ENCODE measurements at places on chromosomes 2 and 18.

DNA sequence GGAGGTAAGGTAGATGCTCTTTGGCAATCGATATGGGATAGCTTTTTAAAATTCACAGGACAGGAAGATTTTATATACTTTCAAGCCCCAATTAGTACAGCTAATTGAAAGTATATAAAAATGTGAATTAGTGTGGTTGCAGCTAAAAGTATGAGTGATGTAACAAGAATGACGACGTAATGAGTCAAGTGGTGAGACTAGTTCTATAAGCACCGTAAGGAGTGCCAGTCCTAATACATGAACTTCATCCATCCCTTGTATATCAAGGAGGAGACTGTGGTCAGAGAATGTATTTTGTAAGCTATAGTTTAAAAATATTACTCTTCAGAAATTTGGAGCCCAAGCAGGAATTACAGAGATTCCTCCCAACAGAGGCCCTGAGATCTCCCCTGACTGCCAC is 25.8 kb downstream of the DNAJC27 start:
- DNase-seq: no peak

- no peak for DNase-seq
These were observed 339.8 kb upstream of the TCF4 start for GRCh38 chr18:55927831-55928230.

- peak; percentile 63 for DNase-seq
These were observed 7.7 kb upstream of the TTC39C start for GRCh38 chr18:24006712-24007313.

DNA sequence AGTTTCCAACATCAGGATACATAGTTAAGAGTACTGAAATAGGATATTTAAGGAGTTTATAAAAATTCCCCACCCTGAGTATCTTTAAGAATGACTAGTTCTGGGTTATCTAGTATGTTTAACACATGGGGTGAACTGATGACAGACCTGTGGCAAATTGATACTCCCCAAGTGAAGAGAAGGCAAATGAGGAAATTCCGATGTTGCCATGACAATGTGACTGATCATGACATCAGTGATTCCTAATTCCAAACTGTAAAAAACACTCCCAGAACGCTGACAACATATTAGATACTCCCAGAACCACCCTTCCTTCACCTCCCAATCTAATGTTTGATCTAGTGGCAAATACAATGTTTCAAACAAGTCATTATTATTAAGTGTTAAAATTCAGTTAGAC is 77.6 kb downstream of the RBMS1 start:
- no peak for DNase-seq

DNA sequence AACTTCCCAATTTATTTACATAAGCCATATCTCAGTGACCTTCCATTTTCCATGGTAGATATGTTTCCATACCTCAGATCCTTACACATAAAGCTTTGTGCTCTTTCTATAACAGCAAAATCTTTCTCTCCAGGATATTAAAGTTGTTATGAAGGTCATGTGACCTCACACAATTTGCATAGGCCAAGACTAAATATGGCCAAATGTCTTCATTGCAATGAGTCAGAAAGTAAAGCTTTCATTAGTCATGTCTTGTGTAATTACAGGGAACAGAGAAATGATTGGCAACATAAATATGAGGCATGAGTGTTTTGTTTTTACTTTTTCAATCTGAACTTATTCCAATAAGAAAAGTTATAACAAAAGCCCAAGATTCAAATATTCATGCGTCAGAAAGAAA is 243.5 kb downstream of the ASXL3 start:
- no peak for DNase-seq

GRCh38 chr18:75405351-75405750 is 22.2 kb downstream of the SMIM21 start:
- DNase-seq: no peak

GRCh38 chr2:230982126-230982525 is 13.8 kb upstream of the SPATA3 start:
- no peak for DNase-seq

DNA sequence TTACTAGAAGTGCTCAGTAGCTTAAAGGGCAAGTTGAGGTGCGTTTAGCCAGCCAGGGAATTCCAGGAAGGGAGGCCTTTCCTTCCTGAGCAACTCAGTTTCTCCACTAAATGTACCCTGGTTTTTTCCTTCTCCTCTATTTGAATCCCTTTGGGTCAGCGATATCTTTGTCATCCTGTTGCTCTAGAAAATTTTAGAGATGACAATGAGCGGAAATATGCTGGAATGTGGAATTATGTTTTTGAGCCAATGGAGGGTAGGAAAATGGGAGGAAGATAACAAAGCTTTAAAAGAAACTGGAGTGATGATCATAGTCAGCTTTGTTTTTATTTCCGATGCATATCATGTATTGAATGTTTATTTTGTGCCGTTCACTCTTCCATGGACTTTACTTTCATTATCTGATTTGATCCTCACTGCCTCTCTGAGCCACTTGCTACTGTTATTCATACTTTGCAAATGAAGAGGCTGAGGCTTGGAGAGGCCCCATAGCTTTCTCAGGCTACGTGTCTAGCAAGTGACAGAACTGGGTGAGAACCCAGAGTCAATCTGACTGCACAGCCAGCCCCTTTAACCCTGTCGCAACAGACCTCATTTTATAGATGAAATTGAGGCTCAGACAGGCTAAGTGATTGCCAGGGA is 67.3 kb downstream of the NTSR2 start:
- no peak for DNase-seq

DNA sequence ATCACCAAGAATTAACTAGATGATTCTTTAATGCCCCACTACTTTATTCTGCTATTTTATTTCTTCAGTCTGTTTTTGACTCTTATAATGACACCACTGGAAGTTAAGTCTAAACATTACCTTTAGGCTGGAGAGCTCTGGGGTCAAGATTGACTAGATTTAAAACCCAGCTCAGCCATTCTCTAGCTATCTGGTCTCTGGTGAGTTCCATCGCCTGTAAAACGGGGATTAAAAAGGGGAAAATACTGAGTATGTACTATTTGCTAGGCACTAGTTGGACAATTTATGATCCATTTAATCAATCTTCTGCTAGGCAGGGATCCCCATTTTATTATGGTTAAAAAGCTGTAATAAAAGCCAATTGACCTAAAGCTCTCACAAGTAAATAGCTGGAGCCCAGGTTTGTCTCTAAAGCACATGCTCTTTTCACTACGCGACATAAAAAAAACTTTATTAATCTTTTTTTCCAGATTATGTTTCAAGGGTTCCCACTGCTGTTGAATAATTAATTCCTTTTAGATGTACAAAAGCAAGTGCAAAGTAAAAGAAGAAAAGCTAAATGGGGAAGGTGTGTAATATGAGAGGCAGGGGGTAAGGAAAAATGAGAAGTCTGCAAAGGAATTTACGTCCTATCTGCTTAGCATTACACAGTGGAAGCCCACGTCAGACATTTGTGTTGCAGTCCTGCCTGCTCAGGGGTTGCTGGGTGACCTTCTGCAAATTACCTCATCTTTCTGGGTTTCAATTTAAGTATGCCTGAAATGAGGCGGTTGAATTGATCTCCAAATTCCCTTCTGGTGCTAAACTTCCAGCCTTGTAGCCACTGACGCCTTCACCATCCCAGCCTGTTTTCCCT is 918 bp upstream of the NABP1 start:
- peak; percentile 74 for DNase-seq

- DNase-seq: no peak
These were observed 34.8 kb downstream of the CACNB4 start for GRCh38 chr2:152064001-152064400.

- no peak for DNase-seq
These were observed 57.8 kb upstream of the TXNDC2 start for GRCh38 chr18:9827793-9828505.

DNA sequence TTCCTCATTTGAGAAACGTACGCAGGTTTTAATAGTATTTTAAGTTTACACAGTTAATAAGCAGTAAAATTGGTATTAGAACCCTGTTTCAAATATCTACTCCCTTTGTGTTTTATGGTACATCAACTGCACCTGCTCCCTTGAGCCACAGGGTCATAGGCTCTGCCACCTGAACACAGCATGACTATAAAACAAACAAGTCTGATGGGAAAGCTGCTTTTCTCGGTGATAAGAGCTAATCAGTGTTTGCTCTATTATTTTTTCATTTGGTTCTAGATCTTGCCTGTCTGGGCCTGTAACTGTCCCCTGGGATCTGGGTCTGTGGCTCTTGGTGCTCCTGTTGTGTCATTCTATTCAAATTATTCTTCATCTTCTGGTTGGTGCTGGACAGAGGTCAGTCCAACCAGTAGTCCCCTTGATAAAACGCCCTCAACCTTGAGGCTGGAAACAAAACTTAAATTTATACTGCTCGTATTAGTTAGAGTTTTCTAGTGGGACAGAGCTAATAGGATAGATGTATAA is 314.8 kb upstream of the LRP1B start:
- no peak for DNase-seq

GRCh38 chr2:234269769-234270204 is 219.3 kb downstream of the SPP2 start:
- no peak for DNase-seq

DNA sequence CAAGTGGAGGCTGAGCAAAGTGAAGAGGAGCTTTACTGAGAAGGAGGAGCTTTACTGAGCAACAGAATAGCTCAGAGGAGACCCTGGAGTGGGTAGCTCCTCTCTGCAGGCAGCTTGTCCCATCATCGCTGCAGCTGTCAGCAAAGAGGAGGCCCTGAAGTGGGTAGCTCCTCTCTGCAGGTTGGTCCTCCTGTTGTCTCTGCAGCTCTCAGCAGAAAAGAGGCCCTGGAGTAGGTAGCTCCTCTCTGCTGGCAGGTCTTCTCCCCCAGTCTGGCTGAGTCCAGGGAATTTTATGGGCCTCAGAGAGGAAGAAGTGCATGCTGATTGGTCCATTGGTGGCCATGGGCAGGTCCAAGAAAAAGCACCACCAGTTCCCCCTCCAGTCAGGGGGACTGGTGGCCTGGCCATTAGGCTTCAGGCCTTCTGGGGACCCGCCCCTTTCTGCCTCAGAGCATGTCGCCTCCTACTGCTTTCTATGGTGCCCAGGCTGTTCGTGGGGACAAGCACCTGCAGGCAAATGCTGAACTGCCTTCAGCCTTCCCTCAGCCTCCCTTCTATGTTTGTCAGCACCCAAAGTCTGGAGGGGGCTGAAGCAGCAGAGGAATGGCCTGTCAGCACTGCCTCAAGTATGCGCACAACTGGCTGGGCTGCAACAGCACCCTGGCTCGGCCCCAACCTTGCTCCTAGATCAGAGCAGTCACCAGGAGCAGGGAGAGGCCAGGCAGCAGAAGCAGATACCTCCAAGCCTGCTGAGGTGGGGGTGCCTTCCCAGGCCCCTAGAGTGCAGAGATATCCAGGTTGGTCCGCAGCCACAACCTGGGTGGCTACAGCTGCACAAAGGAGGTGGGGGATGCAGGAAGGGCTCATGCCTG is 5.9 kb downstream of the ZSCAN30 start:
- no peak for DNase-seq

DNA sequence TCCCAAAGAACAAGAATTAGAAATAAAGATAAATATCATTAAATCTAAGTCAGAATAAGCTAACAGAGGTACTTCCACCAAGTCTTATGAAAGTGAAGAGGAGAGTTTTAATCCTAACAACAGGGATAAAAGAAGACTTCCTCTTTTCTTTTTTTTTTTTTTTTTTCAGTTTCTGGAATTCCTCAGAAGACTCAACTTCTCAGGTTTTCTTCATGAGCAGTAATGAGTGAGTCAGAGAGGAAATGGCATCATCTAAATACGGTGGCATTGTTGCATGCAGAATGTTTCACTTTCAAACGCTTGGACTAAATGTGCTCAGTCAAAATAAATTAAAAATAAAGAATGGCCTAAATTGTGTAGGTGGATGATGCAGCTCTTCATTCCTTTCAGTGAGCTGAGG is 45.6 kb upstream of the ARHGAP15 start:
- DNase-seq: no peak

GRCh38 chr2:215573496-215573895 is 137.6 kb upstream of the FN1 start:
- no peak for DNase-seq

DNA sequence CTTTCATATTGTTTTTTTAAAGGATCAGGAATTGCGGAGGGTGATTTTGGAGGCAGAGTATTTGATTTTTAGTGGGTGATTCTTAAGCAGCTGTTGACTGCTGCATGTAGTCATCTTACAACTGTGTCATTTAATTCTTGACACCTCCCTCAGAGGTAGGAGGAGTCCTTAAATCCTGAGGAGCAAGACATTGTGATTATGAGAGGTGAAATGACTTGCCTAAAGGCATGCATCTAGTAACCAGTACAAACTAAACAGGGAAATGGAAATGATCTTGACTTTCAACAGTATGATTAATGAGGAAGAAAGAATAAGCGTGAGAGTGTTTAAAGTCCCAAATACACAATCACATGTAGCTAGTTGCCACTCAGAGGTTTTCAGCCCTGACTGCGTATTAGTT is 440.7 kb downstream of the THSD7B start:
- DNase-seq: no peak

DNA sequence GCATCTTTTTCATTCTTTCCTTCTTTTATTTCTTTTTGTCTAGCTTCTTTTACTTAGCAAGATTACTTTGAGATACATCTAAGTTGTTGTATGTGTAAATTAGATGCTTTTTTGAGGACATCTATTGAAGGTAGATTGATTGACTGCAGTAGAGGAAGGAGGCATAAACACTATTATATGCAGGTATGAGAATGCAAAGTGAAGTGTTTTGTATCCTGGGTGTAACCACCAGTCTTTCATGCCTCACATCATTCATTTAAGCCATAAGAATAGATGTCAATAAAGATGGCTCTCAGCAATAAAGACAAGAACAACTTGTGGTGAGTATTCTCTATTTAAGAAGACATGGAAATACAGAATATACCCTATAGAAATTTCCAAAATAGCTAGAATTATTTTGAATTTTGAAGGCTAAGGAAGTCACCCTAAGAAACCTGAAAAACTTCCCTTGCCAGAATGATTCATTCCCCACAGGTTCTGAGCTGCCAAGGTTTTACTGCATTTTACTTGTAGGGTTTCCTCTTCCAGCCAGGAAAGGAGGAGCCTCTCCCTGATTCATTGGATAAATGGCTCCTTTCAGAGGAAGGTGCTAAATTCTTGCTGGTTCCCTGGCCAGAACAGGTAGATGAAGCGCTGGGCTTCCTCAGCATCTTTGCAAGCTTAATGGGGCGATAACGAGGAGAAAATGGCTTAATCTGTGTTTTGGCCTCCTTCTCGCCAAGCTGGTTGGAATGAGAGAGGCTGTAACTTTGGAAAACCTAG is 279.8 kb upstream of the SLC14A2 start:
- DNase-seq: no peak

GRCh38 chr2:122182616-122183355 is 427.3 kb downstream of the TSN start:
- no peak for DNase-seq
